ENCODE measurements at places on chromosomes 1 and 21. TPM values are rescaled to one million over a fixed set of nuclear protein-coding genes. Genes with fewer than 3 reads are reported as not detected.

DNA sequence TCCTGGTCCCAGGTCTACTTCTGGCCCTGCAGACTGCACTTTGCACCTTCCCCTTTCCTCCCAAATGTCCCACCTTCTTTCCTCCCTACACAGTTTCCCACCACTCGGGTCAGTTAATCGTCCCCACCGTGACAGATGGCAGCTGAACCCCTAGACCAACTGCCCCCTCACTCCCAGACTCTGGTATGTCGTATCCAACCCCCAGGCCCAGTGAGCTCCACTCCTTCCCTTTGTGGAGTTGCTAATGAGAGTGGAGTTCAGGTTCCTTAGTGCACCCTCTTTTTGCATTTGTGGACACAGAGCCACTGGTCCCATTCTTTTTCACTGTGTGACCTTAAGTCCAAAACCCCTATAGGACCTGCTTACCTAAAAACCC lies 1.8 kb downstream of the MAN1C1 start:
- DNase-seq = no peak

DNA sequence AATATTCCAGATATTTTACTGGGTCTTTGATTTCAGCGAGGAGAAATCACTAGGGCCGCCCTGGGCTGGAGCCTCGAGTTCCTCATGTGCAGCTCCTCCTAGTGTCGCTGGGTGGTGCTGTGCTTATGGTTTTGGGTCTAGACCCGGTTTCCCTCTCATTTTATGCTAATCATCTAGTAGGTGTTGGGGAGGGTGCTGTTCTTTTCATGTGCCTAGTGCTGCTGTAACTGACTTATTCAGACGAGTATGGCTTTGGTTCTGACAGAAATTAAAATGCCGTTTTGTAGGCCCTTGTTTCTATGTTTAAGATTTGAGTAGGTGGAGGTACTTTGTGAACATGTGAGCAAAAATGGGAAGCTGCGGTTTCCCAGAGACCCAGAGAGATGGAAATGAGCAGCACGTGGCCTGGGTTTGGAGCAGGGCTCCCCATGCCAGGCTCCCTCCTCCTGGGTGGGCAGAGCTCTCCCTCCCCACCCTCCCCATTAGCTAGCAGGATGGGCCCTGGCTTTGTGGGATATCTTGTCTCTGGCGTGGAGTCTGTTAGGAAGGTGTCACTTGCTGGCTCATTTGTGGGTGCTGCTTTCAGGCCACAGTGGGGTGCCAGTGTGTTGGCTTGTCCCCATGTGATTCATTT lies 74.0 kb upstream of the GPR88 start:
- DNase-seq = peak; percentile 93

DNA sequence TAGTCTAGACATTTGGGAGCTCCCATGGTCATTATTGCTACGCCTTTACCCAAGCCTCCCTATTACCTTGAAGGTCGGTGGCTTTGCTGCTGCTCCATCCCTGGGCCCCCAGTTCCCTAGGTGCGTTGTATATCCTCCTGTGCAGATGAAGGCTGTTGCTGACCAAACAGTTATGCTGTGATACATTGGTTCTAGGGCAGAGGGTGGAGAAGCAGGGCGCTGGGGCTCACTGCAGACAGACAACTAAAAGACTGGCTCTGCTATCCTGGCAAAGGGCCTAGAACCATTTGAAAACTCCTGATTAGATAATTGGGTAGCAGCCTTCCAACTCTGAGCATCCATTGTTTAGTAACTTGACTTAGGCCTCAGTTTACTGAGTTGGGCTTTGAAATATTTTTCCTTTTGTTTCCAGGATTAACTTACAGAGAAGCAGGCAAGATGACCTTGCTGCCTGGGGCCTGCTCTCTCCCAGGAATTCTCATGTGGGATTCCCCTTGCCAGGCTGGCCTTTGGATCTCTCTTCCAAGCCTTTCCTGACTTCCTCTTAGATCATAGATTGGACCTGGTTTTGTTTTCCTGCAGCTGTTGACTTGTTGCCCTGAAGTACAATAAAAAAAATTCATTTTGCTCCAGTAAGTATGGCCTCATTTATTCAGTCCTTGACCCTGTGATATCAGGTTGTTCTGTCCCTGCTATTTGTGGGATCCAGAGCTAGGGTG lies 15.5 kb downstream of the CHI3L2 start:
- DNase-seq = no peak

- DNase-seq = no peak
Measured at GRCh38 chr1:37605061-37605650, 9.4 kb upstream of the GNL2 start.

GRCh38 chr1:65103807-65104206 lies 44.2 kb upstream of the AK4 start:
- no peak for DNase-seq

DNA sequence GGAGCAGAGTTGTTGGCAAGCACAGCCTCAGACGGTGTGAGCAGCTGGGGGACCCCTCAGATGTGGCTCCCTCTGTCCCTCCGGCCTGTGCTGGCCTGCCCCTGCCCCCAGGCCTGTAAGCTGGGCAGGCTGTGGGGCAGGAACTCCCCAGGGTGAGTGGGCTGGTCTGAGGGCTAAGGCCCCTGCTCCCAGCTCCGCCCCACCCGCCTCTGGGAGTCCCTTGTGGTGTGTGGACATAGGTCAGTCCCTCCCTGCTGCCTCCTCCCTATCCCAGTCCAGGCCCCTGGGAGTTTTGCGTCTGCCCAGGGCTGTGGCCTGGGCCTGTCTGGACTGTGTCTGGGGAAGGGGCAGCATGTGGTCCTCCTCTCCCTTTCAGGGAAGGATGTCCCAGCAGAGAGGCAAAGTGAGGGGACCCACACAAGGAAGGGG lies 3.6 kb upstream of the VWA1 start:
- DNase-seq = no peak

DNA sequence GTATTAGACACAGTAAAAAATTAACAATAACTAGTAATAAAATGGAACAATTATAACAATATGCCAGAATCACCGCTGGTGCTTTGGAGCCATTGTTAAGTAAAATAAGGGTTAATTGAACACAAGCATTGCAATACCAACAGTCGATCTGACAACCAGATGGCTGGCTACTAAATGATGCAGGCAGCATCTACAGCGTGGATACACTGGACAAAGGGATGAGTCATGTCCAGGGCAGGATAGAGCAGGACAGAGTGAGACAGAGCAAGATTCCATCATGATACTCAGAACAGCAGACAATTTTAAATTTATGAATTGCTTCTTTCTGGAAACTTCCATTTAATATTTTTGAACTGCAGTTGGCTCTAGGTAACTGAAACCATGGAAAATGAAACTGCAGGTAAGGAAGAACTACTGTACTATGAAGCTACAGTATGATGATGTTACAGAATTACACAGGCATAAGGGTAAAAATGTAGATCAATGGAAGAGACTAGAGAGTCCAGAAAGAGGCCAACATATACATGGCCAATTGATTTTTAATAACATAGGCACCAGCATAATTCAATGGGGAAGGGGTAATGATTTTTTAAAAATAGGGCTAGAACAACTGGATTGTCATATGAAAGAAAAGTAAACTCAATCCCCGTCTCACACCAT lies 168.7 kb downstream of the RRAGC start:
- DNase-seq = no peak

- peak; percentile 90 for DNase-seq
Measured at GRCh38 chr1:34597877-34598514, 156.9 kb upstream of the GJB5 start.

DNA sequence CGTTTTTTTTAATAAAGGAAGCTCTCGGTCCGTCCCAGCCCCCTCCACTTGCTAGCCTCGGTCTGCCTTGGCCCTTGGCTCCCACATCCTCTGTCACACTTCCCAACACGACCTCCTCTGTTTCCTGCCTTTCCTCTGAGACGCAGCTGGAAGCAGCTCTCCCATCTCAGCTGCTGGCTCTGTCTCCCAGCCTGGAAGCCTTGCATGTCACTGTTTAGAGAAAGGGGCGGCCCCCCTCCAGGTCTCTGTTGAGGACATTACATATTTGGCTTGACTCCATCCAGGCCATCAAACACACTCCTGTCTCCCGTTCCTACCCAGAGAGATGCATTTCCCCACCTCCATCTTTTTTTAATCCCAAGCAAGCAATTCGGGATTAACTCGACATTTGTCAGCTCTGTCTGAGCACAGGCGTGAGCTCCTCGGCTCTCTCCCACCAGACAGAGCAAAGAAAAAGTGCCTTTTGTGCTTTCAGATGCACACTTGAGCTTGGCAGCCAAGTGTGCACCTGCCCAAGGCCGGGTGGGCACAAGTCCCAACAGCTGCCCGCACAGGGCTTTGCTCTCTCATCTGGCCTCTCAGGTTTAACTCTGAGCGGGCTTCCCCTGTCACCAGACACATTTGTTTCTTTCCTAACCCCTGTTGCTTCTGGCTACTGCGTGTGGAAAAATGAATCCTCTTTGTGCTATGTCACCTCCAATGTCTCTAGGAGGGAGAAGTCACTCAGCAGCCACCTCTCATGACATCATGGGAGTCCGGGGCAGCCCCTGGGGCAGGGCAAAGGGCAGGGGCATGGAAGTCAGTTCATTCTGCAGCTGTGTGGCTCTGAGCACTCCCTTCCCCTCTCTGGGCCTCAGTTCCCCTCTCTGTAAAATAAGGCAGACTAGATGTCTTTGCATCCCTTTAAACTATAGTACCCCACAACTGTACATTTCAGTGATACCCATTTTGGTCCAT lies 108.3 kb downstream of the KCND3 start:
- DNase-seq = no peak

DNA sequence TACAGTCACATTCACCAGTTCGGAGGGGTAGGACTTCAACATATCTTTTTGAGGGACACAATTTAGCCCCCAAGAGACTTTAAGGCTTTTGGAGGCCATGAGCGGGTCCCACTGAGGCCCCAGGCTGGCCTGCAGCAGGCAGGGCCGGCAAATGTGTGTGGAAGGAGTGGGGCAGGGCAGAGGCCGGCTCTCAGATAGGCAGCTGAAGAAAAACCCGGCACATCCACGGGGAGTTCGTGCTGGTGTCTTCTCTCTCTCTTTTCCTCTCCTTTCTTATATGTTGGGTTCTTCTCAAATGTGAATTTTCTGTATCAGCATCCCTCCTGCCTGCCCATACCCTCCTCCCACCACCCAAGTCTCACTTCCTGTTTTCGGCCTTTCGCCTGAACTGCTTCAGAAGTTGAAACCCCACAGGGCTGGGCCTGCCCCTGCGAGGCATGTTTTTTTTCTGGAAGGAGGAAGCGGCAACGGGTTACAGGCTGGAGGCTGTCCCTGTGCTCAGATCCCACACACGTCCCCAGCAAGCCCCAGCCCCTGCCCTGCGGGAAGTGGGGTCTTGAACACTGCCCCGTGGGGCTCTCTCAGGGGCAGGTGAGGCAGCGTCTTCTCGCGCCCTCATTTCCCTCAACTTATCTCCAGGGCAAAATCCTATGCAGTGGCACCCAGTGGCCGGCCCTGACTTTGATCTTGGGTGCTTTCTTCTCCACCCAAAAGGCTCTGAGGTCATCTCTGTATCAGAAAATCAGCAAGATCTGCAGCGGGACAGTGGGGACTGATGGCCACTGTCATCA lies 9.7 kb upstream of the UMODL1 start:
- peak; percentile 91 for DNase-seq

Gene LCE6A
- not detected for total RNA-seq

Gene SMIM1
- 0.87 TPM for total RNA-seq

Gene C2CD4D
- not detected for total RNA-seq

Gene ZNF683
- total RNA-seq = not detected

Gene GNAT2
- not detected for total RNA-seq

Measured in Karpas-422 (cell line).